ENCODE measurements at places on chromosomes 4 and X.

DNA sequence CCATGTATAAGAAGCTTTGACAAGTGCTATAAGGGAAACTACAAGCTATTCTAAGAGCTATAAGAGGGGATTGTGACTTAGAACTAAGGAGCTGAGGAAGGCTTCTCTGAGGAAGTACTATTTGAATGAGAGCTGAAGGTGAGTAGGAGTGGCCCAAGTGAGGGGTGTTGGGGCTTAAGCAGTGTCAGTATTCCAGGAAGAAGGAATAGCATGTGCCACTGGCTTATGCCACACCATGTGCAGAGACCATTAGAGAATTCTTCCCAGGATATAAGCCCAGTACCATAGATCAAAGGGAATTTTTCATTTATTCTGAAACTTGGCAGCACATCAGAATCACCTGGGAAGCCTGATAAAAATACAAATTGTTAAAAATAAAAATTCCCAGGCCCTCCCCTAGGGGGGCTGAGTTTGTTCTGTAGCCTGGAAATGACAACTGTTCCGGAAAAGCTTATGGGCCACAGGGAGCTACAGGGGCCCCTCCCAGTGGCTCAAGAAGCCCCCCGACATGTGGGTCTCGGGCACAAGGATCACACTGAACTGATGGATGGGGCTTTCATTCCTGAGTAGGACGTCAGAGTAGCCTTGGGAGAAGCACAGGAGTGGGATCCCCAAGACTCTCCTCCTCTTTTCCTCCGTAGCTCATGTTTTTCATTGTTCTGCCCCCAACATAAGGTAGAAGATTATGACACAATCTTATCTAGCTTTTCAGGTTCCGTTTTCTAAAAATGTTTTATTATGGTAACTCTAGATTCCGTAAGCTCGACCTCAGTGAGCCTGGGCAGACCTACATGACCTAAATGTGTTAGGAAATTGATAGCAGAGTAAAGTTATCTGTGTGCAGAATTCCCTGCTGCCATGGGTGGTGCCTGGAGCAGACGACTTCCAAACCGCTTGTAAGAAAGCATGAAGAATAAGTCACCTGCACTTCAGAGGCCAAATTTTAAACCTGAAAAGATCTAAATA lies 119.3 kb downstream of the AFF1 start:
- DNase-seq: no peak

GRCh38 chrX:8724300-8724699 lies 7.6 kb downstream of the ANOS1 start:
- peak; percentile 40 for DNase-seq

DNA sequence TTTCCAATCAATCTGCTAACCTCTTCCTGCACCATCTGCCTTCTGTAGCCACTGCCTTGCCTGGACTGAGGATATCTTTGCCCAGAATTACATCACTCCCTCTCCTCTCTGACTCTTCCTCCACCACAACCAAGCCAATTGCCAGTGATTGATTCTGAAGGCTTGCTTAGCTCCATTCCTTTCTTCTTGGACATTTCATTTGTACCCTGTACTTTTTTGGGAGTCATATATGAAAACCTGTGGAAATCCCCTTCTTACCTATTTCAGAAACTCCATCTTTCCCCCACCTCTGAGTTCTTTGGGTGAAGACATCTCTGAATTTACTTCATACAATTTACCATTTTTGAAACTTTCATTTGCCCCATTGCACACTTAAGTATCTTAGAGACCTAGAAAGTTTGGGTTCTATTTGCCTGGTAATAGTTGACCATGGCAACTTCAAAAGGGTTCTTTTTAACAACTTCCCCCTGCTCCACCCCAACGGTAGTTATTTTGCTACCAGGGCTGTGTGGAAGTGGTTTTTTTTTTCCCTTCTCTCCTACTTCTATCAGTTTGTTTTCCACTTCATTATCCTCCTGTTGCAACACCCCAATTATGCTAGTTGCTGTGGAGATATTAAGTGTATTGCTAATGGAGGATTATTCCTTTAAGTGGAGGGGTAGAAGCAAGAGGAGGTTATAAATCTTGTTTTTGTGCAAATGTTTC lies 14.3 kb downstream of the SGMS2 start:
- no peak for DNase-seq

- DNase-seq: no peak
Measured at GRCh38 chrX:153765138-153766079, 1.4 kb downstream of the PLXNB3 start.

All from A549 (cell line).